ENCODE measurements at places on chromosomes 5 and 9.

- no peak for DNase-seq
Observed at GRCh38 chr9:126692041-126692758, 78.5 kb downstream of the LMX1B start.

- DNase-seq, result peak; percentile 5
Observed at GRCh38 chr9:27276193-27277030, 20.5 kb downstream of the EQTN start.

DNA sequence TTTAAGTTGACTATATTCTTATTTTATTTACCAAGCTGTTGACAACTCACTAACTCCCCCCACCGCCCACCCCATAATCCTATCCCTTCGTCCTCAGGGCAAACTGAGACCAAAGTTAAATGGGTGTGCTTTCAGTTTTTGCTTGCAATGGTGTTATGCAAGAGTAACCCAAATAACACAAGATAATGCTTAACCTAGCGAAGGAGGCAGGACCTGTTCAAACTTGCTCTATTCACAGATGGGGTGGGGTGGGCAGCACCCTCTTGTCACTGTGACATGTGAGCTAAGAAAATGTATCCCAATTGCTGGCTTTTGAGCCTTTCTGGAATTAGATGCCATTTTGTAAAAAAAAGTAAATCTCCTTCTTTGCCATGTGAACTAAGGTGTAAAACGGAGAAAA is 40.4 kb downstream of the GLIS3 start:
- DNase-seq, result no peak

- DNase-seq, result no peak
Observed at GRCh38 chr5:107278774-107279173, 392.0 kb downstream of the EFNA5 start.

DNA sequence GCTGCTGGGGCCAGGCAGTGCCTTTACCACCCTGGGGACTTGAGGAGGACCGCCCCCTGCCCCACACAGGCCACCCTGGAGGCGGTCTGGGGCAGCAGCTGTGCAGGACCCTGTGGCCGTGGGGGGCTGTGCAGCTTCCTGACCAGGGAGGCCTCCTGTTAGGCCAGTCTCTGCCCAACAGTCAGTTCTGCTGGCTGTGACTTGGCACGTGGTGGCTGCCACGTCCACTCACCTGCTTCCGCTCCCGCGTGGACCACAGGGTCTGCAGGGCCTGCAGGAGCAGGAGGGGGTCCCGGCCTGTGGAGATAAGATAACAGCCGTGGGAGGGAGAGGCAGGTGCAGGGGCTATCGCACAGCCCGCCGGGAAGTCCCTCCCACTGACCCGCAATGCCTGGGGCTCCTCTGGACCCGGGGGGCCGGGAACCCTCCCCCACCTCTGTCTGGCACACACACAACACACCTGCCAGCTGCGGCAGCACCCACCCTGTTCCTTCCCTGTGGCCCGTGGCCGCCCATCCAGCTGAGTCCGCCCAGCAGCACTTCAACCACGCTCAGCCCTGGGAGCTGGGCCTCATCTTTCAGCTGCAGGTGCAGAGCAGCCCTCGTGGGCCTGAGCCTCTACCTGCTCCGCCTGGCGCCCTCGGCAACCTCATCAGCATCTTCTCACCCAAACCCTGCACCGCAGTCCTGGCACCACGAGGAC is 39.7 kb downstream of the EXD3 start:
- DNase-seq, result no peak

DNA sequence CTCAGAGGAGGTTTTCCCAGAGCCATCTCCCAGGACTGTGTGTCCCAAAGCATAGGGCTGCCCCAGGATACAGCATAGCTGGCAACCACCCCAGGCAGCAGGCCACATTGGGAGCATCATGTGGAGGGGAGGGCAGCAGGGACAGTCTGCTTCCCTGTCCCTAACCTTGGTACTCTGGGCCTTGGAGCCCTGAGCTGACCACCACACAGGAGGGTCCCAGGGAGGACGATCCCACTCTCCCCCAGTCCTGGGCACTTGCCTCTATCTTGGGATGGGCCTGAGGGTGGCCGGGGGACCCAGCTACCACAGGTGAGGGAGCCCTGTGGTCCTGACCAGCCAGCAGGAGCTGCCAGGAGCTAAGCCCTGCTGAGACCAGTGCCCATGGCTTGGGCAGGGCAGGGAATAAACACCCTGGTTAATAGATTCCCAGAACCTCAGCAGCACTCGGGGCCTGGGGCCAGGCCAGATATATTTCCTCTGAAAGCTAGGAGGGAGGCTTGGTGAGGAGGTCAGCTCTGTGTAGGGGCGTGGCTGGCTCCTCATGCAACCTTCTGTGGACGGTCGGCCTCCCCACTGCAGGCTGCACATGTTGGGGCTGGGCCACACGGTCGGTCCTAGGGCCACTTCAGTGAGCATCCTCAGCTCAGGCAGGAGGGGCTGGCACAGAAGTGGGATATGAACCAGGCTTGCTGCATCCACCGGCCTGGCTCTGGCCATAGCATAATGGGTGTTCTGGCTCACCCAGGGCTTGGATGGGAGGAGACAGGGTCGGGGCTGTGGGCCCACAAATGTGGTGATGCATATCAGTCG is 4.2 kb downstream of the NINJ1 start:
- DNase-seq, result no peak

- no peak for DNase-seq
Observed at GRCh38 chr5:6710070-6710469, 3.2 kb upstream of the TENT4A start.

GRCh38 chr5:56984445-56984844 is 32.5 kb upstream of the MIER3 start:
- DNase-seq, result no peak

GRCh38 chr5:65061974-65062353 is 293.2 kb downstream of the CWC27 start:
- no peak for DNase-seq

DNA sequence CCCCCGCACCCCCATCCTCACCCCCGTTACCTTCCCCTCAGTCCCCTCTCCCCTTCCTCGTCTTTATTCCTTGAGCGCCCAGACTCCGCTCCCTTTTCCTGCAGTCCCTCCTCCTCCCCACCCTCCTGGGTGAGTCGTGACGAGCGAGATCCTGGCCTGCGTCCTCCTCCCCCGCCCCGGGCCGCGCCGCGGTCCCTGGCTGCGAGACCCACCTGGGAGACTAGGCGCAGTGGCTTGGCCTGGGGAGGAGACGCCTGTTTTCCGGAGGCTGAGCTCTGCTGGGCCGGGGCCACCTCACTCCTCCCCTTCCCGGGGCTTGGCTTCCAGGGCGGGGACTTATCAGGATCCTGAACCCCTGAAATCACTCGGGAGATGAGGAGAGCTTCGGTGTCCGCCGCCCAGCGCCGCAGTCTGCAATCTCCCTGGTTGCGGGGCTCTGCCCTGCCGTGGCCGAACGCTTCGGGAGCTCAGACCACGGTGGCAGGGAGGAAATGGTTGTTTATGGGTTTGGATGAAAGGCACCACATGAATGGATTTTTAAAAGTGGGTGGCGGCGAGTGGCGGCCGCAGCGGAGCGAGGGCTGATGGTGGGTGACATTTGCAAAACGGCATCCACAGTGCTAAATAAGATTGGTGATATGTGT is 984 bp downstream of the STXBP1 start:
- no peak for DNase-seq

- no peak for DNase-seq
Observed at GRCh38 chr5:1039210-1039548, 30.6 kb downstream of the NKD2 start.

GRCh38 chr5:169460123-169460522 is 123.5 kb upstream of the SPDL1 start:
- no peak for DNase-seq

DNA sequence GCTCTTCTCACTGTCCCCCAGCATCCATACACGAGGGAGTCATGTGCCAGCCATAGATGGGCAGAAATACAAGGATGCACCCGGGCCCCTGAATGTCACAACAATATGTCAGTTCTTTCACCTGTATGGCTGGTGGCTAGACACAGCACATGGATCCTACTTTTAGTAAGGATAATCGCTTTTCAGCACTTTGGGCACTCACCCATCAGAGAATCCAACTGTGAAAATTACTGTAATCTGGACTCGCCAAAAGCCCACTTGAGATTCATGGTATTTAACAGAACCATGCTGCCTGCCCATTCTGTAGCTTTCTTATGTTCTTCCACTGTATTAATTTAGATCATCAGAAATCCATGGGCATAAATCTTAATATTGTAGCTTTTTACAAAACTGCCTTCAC is 124.8 kb downstream of the FRMD3 start:
- DNase-seq, result no peak

DNA sequence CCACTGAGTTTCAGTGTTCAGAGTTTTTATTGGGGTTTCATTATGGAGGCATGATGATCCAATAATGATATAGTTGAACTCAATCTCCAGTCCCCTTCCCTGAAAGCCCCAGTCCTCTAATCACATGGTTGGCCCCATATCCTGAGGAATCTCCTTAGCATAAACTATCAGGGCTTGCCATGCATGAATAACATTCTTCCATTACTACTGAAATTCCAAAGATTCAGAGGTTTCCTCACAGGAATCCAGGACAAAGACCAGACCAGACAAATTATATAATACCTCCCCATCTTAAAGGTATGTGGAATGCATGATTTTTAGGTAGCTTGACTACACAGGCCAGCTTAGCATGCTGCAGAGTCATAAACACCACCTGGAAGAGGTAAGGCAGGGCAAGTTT is 15.5 kb upstream of the LRRTM2 start:
- no peak for DNase-seq

GRCh38 chr9:36306471-36307306 is 48.4 kb upstream of the GNE start:
- DNase-seq, result no peak

DNA sequence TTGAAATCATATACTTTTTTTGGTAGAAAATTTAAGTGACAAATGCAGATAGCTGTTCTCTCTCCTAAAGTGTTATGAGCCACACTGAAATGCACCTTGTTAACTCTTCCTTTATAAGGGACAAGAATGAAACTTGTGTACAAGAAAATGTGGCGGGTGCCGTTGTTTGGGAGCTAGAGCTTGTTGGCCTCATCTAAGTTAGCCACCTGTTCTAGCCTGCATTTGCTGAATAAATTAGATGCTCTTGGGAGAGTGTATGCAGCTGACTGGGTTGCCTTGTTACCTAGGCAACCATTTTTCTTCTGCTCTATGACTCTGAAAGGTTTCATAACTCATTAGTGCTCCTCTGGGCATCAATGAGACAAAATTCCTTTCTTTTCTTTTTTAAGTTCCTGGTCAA is 174.3 kb downstream of the TAF11L14 start:
- DNase-seq, result no peak

- no peak for DNase-seq
Observed at GRCh38 chr5:172497591-172498255, 43.4 kb upstream of the SH3PXD2B start.

- peak; percentile 53 for DNase-seq
Observed at GRCh38 chr9:27618066-27618465, 44.8 kb upstream of the C9orf72 start.

- no peak for DNase-seq
Observed at GRCh38 chr5:79705632-79706031, 16.0 kb downstream of the CMYA5 start.
